LHCN-M2 (cell line): ENCODE measurements at places on chromosomes 7 and 10. TPM values are rescaled to one million over a fixed set of nuclear protein-coding genes. Genes with fewer than 3 reads are reported as not detected.

Gene ZNF239
- 4.1 and 4.9 TPM in 2 replicates for total RNA-seq

Gene TLX1
- total RNA-seq: not detected in 2 replicates

Gene TRDMT1
- total RNA-seq: 5.9 and 6.0 TPM in 2 replicates

Gene WDR86
- 1.3 TPM in 1 of 2 replicates, not detected in the other for total RNA-seq

Gene MPLKIP
- 42.6 and 52.2 TPM in 2 replicates for total RNA-seq

Gene BCCIP
- 66.9 and 68.1 TPM in 2 replicates for total RNA-seq

Gene OPN4
- not detected in 2 replicates for total RNA-seq

Gene CLRN3
- not detected in 2 replicates for total RNA-seq

Gene AGMO
- 0.06 TPM in 1 of 2 replicates, not detected in the other for total RNA-seq

Gene LOXL4
- 0.19 and 0.46 TPM in 2 replicates for total RNA-seq

Gene CUX1
- total RNA-seq: 26.4 and 33.3 TPM in 2 replicates

Gene GCK
- total RNA-seq: not detected in 2 replicates

Gene OR6B1
- not detected in 2 replicates for total RNA-seq

Gene SNCG
- 4.4 and 5.0 TPM in 2 replicates for total RNA-seq
